ENCODE measurements at places on chromosomes 16 and 17.

- DNase-seq, result no peak
Measured at GRCh38 chr17:37180376-37180775, 195.4 kb upstream of the C17orf78 start.

DNA sequence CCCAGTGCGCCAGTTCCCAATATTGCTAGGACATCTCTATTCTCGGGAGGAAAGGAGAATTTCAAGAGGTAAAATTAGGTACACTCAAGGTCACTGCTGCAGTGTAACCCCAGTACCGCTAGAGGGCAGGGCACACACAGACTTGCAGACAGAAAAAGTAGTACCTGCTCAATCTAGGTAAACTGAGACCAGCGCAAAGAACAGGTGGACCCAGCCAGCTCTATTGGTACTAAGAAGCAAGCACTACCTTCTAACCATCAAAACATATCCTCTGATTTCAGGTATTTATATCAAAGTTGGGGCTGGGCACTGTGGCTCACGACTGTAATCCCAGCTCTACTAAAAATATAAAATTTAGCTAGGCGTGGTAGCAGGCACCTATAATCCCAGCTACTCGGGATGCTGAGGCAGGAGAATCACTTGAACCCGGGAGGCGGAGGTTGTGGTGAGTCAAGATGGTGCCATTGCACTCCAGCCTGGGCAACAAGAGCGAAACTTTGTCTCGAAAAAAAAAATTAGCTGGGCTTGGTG, 3.6 kb upstream of the WDR81 start:
- no peak for DNase-seq

- no peak for DNase-seq
Measured at GRCh38 chr16:12551530-12551929, 252.2 kb downstream of the CPPED1 start.

GRCh38 chr17:75856062-75856756, 1.1 kb upstream of the WBP2 start:
- DNase-seq, result no peak

GRCh38 chr16:58507195-58507962, 7.4 kb downstream of the NDRG4 start:
- no peak for DNase-seq

- no peak for DNase-seq
Measured at GRCh38 chr16:30743716-30744115, 4.5 kb upstream of the PHKG2 start.

DNA sequence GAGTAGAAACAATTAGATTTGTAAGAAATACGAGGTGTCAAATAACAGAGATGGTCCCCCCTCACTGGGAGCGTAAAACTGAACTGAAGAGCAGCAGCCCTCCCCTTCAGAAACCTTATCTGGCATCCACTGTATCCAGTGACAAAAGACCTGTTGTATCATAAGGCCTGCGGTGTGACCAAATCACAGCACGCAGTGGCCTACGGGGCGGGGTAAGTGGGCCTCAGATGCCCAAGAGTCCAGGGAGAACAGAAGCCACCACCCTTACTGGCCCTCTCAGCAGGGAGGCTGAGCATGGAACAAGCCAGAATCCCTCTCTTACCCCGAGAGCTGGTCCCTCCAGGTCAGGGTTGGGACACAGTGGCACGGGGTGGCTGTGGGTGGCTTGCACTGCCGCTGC, 5.5 kb downstream of the JMJD6 start:
- DNase-seq, result no peak
